ENCODE measurements at places on chromosomes 13 and 19.
A peak's percentile ranks its signal among the peaks of the same experiment; 100 is the strongest.

- no peak for DNase-seq
These were observed 155.7 kb downstream of the PCDH17 start for GRCh38 chr13:57787058-57787791.

- no peak for DNase-seq
These were observed 28.2 kb downstream of the HPN start for GRCh38 chr19:35069696-35070095.

GRCh38 chr19:39496063-39496462 lies 2.7 kb upstream of the DLL3 start:
- DNase-seq: no peak

DNA sequence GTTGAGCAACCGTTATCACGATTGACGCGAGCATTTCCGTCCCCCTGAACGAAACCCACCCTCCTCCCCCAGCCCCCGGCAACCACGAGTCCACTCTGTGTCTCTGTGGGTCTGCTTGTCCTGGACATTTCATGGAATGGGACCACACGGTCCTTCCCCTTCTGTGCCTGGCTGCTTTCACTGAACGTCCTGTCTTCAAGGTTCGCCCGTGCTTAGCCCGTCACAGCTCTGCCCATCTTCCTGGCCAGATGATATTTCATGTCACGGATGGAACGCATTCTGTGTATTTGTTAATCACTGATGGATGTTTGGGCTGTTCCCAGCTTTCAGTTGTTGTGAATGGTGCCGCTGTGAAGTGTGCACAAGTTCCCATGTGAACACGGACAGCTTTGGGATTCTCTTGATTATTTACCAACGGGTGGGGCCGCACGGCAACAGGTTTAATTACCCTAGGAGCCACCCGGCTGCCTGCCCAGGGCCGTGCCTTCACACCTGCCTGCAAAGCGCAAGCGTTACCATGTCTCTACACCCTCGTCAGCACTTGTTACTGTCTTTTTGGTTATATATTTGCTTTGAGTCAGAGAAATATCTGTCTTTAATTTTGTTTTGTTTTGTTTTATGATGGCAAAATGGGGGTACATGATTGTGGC lies 42.5 kb downstream of the RASA3 start:
- DNase-seq: no peak

DNA sequence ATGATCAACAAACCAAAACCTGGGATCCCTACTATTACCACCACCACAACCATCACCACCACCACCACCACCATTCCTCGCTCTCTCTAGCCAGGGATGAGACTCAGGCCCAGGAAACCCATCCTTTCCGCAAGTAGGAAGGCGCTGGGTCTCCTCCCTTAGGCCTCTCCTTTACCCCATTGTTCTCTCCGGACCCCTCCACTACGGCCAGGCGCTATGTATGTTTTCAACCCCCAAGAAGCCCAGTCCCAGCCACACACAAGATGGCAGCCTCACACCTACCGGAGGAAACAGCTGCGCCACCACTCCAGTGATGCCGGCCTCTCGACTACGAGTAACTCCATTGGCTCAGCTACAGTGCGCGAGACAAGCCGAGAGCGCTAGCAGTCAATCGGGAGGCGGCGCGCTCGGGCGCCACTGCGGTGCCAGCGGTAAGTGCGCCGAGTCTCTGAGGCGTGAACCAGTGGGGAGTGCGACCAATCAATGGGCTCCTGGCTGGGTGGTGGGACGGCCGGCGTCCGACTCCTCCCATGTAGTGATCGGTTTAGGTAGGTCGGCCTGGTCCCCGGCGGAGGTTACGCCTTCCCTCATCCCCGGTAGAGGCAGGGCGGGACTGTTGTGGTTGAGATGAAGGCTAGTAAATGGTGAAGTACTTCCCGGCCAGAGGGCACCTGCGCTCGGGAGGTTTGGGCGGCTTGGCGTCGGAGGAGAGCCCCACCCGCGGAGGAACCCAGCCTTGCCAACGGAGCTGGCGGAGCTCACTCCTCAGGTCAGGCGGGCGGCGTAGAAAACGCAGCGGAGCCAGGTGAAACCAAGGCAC lies at the start of the genes CAB39L and SETDB2:
Gene CAB39L, minus strand, starts transcription at position 361 of the 820 bp plus-strand sequence. CDS start 61,154 bp downstream, outside the sequence.
Gene SETDB2, plus strand, starts transcription at position 571 of the 820 bp plus-strand sequence. CDS start 7,620 bp downstream, outside the sequence.
- peak; percentile 97 for DNase-seq

- DNase-seq: no peak
These were observed 284.0 kb downstream of the DNAJC15 start for GRCh38 chr13:43307221-43307920.
